ENCODE measurements at places on chromosomes 6 and 20.

DNA sequence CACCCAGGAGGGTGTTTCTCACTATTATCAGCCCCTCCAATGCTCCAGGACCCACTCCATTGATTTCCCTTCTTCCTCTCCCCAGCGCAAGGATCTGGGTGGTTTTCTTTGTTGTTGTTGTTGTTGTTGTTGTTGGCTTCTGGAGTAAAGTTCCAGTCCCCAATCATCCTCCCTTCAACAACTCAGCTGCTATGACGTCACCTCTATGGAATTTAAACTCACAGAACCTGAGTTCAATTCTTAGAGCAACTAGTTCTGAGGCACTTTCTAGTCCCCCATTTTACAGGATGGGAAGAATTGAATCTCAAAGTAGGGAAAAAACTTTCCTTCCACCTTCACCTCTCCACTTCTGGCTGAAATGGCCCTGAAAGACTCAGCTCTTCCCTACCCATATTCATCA, 9.7 kb upstream of the WFDC8 start:
- no peak for DNase-seq

GRCh38 chr6:20068421-20068988, 143.8 kb downstream of the MBOAT1 start:
- DNase-seq: no peak

DNA sequence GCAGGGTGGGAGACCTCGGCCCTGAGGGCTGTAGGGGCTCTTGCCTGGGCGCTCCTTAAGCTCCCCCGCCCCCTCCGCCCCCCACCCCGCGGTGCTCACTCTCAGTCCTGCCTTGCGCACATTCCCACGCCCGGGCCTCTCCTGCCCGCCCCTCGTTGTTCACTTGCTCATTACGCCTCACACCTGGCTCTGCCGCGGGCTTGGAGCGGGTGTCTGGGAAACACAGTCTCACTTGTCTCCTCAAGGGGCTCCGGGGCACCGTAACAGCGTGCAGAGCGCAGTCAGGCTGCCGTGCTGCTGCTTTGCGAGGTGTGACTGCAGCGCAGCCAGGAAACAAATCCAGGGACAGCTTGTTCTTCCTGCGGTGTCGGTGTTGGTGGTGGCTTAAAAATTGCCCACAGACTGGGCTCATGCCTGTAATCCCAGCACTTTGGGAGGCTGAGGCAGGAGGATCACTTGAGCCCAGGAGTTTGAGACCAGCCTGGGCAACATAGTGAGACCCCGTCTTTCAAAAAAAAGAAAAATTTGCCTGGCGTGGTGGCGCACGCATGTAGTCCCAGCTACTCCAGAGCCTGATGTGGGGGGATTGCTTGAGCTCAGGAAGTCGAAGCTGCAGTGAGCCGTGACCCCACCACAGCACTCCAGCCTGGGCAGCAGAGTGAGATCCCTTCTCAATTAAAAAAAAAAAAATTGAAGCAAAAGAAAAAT, 4.6 kb downstream of the NPBWR2 start:
- no peak for DNase-seq

GRCh38 chr6:148455225-148455624, 112.6 kb downstream of the SASH1 start:
- DNase-seq: no peak

DNA sequence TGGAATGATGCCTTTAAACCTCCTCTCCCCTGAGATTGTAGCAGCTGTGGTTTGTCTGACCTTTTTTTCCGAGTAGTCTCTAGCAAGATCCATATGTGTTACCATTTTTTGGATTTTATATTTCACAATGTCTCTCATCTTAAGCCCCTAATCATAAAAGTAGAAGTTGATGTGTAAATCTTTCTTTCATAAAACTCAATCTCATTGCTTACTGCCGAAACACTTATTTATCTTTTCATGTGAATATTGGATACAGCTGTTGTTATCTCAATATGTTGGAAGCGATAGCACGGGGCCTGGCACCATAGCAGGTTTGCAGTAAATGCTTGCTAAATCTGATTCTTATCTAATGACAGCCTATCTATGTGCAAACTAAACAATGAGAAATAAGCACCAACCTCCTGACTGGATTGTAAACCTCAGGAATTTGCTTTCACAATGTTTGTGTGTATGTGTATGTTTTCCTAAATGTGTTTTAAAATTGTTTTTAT, 14.2 kb downstream of the SMPDL3A start:
- no peak for DNase-seq

DNA sequence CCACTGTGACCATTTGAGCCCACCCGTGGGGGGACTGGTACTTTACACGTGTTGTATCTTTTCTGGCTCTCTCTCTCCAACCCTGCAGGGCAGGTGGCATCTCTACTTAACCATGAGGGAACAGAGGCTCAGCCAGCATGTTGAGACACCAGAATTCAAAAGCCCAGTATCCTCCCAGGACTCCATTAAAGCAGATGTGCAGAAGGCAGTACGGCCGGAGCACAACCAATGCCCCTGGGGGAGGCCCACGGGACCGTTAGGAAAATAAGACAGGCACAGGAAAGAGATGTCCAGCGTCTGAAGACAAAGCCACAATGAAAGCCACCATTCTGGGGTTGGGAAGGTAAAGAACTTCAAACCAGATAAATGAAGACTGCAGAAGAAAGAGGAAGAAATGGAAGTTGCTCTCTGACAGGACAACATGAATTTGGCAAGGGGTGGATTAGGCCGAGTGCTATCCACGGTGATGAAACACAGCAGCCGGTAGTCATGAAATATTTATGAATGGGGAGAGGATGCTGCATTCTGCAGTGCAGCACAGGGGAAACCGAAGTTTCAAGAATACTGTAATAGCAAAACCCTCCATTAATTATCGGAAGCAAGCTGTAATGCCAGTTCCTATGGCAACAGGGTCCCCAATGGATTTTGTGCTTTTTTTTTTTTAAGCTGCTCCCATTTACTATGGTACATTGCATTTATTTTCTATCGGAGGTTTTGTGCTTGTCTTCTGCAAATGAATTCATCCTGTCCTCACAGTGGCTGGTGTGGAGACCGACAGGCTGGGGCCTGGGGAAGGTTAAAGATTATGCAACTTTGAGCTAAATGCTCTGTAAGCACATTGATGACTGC, 179.4 kb downstream of the NRN1 start:
- no peak for DNase-seq

All from NCI-H446 treated with DMSO at 0.1 percent for 48 hours (cell line).